ENCODE measurements at places on chromosomes 3 and 15.

DNA sequence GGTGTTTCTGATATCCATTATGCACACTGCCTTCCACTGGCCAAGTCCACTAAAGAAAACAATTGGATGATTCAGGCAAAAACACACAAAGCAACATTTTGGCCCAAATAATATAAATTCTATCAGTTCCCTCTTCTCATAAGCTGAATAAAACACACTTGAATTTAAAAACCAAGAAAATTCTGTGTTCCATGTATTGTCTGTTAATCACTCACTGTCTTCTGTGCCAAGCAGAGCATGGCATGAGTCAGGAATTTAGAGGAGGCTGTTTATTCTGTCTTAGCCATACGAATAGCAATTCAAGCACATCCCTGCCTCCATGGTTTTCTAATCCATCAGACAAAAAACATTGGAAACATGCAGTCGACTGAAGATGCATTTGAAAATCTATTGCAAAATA is 215.6 kb upstream of the UMPS start:
- no peak for DNase-seq

GRCh38 chr15:38826880-38827279 is 262.3 kb upstream of the RASGRP1 start:
- no peak for DNase-seq

GRCh38 chr3:32616267-32616962 is 45.8 kb upstream of the DYNC1LI1 start:
- no peak for DNase-seq

DNA sequence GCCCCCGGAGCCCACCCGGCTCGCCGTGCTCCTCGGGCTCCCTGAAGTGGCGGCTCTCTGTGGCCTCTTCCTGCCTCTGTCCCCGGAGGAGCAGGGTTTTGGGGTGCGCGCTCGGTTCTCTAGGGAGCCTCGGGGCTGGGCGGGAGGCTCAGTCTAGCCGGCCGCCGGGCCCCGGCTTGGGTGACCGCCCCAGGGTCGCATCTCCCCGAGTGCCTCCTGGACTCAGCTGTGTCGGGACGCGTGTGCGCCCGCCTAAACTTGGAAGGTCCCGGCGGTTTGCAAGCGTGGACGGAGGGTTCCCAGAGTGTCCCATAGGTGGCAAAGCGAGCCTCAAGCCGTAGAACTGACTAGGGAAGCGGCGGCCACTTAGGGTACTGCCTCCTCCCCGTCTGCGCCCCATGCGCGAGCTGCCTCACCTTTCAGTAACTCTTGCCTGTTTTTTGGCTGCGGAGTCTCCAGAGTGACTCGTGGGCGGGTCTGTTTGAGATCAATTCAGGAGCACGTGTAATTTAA is 601 bp downstream of the ACTL6A start:
- DNase-seq, result peak; percentile 83

GRCh38 chr15:64813075-64813474 is 12.4 kb downstream of the PIF1 start:
- no peak for DNase-seq

GRCh38 chr3:126005951-126006350 is 37.0 kb downstream of the ROPN1B start:
- DNase-seq, result peak; percentile 65

DNA sequence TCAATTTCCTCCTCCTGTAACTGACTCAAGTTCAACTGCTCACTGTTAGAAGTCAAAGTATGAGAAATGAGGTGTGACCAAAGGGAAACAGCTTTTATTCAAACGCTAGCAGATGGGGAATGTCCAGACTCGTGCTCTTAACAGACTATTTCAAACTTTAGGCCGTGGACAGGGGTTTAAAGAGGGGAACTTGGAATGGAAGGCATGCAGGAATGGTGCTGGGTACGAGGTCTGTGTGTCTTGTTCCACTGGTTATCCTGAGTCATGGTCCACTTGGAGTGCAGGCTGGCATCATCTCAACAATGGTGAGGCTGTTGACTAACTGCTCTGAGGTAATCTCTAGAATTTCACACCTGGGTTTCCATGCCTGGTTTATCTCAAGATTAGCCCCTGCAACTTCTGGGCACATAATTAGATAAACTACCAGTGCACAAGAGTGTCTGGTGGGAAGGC is 22.9 kb upstream of the DNAAF4 start:
- peak; percentile 14 for DNase-seq

GRCh38 chr3:43632269-43632733 is 10.5 kb upstream of the ANO10 start:
- DNase-seq, result peak; percentile 76

DNA sequence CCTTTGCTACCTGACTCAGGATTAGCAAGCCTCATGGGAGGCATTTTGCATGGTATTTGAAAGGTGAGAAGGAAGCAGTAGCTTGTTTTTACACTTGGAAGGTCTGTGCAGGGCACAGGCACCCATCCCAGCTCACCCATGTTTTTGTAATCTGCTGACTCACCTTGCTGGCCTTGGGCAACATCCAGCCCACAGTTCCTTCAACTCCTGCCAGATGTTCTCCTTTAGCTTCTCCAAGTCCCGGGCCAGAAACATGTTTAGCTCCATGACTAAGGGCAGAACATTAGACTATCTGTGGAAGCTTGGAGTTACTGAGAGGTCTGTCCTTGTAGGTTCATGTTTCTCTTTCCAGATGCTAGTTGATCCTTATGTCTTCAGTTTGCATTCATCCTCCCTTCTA is 12.4 kb upstream of the ZNF770 start:
- peak; percentile 84 for DNase-seq

DNA sequence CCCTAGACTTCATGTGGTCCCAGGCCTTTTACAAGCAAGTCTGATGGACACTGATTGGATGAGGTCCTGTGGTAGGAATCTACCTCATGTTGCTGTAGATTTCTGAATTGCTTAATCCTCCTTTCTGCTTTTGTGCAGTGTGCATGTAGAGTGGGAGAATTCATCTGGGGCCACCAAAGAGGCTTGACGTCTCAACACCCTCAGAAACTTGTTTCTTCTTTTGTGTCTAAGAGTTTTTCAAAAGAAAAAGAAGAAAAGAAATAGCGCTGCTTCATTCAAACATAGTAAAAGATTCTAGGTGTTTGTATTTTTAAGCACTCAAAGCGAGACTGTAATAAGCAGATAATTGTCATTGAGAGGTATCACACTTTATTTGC is 46.2 kb downstream of the NR1D2 start:
- DNase-seq, result no peak

DNA sequence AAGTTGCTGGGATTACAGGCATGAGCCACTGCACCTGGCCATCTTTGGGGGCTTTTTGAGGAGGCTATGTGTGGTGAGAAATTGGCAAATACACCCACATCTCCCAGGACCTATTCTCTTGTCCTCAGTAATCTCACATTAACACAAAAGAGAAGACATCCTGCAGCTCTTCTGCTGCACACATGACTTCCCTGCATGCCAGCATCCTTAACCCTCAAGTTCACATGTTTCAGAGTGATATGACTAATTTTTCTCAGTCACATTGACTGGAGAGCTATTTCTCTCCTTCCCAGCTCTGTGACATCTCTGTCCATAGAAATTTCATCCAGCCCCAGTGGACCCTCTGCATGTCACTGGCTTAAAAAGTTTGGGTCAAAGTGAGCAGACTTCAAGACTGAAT is 1.9 kb upstream of the SKIC8 start:
- DNase-seq, result no peak

GRCh38 chr3:186955898-186956696 is 25.8 kb downstream of the ST6GAL1 start:
- no peak for DNase-seq

- DNase-seq, result no peak
These were observed 1301.6 kb downstream of the SI start for GRCh38 chr3:163776743-163777142.

GRCh38 chr3:136194409-136195257 is 1.5 kb downstream of the MSL2 start:
- DNase-seq, result no peak

DNA sequence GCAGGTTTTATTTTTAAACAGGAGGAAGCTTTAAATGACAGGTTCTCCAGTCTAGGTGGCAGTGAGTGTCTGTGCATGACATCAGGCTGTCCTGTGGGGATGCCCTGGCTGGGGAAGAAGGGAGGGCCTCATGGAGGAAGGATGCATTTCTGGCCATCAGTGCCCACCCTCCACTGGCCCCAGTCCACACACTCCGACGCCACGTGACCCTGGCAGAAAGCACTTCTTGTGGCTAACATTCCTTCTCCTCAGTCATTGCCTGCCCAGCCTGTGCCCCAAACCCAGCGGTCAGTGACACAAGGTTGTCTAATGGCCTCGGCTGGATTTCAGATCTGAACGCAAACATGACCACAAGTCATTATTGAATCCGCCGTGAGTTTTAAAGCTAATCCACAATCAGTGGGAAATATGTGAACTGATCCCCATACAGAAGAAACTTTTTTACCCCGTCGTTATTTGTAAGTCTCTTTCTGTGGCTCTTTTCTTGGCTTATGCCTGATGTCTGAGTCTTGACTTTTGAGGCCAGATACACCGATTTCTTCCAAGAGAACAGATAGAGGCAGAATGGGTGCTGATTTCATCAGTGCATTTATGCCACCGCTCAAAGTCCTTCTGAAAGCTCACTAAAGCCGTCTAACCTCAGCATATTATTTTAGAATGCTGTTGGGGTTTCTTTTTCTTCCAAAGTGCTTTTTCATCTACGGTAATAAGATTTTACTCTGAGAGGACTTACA is 17.3 kb upstream of the LRRK1 start:
- DNase-seq, result peak; percentile 41

DNA sequence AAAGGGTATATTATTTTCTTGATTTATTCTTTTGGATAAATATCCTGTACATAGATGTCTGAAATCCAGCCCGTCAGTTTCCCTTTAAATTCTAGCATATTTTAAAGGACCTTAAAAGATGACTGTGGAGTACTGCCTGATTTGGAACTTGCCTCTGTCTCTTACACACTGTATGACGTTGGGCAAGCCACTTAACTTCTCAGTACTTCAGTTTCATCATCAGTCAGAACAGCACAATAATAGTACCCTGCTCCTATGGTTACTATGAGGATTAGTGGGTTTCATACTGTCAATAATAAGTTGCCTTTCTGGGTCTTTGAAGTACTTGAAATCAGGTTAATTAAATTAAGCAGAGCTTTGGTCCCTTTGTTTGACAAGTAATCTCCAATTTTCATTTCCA is 374.3 kb downstream of the TIGIT start:
- no peak for DNase-seq

DNA sequence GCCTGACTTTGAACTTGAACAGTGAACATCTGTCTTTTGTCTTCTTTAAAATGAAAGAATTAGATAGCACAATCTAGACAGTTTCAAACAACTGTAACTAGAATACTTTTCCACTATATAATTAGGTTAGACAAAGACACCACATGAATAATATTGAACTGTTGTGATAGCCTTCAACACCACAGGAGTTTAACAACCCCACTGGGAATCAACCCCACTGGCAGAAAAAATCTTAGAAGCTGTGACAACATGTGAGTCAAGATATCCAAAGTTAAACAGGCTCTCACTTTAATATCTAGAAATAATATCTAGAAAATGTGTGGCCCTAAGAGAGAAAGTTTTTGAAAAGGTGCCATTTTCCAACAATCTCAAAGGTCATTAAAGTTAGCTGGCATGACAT is 64.4 kb upstream of the PRICKLE2 start:
- no peak for DNase-seq

DNA sequence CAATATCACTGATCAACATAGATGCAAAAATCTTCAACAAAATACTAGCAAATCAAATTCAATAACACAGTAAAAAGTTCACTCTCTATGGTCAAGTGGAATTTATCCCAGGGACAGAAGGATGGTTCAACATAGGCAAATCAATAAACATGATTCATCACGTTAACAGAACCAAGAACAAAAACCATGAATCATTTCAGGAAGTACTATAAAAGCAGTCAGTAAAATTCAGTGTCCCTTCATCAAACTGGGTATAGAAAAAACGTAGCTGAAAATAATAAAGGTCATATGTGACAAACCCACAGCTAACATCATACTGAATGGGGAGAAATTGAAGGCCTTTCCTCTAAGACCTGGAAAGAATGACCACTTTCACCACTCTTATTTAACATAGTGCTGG is 172.1 kb downstream of the POLR2M start:
- DNase-seq, result no peak

DNA sequence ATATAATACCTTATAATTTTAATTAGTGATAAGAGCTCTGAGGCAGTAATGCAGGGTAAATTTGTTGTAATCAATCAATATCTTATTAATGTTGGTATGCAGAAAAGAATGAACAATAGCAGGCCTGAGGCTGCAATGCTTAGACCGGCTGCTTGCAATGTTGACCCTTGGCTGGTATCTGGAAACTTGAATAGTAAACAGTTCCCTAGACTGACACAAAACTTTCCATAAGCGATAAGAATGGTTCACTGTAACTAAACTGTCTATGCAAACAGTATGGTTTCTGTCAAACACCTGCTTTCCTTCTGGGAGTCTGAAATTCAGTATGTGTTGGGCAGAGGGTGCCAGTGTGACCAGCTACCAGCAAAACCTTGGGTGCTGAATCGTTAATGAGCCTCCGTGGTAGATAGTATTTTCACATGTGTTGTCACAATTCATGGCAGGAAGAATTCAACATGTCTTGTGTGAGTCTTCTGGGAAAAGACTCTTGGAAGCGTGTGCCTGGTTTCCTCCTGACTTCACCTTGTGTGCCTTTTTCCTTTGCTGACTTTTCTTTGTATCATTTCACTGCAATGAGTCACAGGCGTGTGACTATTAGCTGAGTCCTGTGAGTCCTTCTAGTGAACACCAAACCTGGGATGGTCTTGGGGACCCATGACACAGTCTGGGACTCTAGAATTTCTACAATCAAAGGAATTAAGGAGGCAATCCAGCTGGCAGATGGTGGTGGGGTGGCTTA is 30.7 kb upstream of the CLRN1 start:
- no peak for DNase-seq

DNA sequence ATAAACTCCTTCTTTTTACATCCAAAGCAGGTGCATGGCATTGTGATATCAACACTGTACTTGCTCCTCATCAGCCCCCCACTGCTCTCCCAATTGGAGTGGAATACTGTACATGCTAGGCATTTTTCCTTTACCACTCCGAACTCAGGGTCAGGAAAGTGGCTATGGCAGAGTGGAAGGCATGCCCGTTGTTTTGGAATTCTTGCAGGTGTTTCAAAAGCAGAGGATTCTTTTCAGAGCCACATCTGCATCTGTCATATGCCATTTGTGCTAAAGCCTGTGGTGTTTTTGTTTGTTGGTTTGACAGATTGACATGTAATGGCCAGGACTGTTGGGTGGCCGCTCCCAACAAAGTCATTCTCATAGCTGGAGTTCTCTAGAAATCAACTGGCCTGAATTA is 41.7 kb downstream of the SOX2 start:
- DNase-seq, result no peak

DNA sequence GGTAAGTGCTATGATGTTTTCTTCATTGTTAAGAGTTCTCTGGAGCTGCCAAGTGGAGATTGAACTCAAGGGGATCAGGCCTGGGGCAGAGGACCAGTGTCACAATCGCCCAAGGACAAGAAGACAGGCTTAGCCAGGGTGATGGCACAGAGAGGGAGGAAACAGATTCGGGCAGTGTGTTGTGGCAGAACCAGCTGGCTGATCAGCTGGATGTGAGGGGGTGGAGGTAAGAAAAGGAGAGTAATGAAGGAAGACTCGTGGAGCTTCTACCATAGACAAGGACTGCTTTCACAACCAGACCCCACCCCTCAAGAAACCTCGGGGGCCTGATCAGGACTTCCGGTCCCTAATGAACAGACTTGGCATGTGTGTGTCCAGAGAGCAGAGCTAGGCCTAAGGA is 60.9 kb upstream of the LINGO1 start:
- DNase-seq, result no peak
